ENCODE measurements at places on chromosomes 16 and 17.
A peak's percentile ranks its signal among the peaks of the same experiment; 100 is the strongest.

DNA sequence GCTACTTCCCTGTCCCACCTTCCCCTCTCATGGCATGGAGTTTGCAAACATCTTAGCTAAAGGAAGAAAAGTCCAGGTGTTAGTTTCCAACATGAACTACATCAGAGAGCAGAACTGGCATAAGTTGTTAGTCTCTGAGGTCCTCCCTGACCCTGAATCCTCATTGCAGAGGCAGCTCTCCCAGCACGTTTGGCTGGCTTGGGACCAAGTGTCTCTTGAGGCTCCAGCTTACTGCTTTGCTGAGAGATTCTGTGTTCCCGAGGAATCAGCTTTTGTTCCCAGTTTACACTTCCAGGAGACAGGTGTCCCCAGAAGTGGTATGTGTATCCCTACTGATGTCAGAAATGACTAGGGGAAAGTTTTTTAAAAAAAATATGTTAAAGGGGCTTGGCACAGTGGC lies 14.7 kb downstream of the DNAH9 start:
- DNase-seq: no peak

GRCh38 chr16:56371660-56371937 lies 53.7 kb downstream of the AMFR start:
- no peak for DNase-seq

DNA sequence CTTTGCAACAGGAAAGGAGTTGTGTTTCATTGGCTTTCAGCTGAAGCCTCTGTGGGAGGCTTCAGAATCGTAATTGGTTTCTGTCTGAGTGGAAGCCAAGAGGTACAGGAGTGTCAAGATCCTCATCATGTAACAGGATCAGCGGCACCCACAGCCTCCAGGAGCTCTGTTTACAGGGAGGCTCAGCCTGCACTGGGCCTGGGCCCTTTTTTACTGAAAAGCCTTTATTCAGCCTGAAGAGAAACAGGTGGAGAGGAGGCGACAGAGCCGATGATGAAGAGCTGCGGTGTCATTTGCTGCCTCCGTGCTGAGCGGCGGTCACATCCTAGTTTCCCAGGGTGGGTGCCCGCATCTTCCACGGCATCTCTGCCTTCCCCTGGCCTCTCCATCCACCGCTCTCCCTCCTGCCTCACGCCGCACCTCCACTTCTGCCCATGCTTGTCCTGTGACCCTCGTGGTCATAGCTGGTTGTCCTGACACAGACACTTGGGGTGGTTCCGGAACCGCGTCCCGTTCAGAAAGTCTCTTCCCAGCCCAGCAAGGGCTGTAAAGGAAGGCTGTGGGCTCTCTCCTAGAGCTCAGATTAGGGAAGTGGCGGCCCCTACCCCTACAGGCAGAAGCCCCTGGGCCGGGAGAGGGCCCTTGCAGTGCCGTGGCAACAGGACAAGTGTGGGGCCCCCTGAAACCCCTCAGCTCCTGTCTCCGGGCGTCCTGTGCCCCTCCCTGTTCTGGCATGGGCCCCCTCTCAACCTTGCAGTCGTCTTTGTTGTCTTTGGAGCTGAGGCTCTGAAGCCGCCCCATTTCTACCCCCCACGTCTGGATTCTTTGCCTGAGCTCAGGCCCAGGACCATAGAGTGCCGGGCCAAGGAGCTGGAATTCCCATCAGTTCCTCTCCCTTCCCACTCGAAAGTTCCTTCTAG lies 53.9 kb upstream of the CHMP6 start:
- peak; percentile 77 for DNase-seq

DNA sequence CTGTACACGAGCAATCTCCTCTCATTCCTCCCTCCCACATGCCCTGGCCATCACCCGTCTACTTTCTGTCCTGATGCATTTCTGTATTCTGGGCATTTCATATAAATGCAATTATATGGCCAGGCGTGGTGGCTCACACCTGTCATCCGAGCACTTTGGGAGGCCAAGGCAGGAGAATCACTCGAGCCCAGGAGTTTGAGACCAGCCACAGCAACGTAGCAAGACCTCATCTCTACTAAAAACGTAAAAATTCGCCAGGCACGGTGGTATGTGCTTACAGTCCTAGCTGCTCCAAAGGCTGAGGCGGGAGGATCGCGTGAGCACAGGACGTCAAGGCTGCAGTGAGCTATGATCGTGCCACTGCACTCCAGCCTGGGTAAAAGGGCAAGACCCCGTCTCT lies 4.8 kb downstream of the MEAK7 start:
- peak; percentile 38 for DNase-seq

GRCh38 chr16:48838349-48838748 lies 228.4 kb upstream of the N4BP1 start:
- no peak for DNase-seq

DNA sequence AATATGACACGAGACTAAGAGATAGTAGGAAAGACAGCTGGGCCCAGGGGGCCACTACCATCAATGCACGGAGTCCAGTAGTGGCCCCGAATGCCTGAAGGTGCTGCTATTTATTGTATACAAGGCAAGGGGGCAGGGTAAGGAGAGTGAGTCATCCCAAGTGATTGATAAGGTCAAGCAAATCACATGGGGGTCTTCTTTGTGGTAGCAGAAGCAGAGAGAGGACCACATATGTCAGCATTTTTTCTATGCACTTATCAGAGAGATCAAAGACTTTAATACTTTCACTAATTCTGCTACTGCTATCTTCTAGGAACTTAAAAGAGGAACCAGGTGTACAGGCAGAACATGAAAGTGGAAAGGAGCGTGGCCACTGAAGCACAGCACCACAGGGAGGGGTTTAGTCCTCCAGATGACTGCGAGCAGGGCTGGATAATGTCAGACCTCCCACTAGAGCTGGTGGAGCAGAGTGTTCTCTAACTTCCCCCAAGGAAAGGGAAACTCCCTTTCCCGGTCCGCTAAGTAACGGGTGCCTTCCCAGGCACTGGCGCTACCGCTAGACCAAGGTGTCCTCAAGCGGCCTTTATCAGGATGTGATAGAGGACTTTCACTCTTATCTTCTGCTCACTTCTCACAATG lies 26.4 kb upstream of the ARL4D start:
- no peak for DNase-seq
